ENCODE measurements at places on chromosomes 7 and 10.
A peak's percentile ranks its signal among the peaks of the same experiment; 100 is the strongest.

DNA sequence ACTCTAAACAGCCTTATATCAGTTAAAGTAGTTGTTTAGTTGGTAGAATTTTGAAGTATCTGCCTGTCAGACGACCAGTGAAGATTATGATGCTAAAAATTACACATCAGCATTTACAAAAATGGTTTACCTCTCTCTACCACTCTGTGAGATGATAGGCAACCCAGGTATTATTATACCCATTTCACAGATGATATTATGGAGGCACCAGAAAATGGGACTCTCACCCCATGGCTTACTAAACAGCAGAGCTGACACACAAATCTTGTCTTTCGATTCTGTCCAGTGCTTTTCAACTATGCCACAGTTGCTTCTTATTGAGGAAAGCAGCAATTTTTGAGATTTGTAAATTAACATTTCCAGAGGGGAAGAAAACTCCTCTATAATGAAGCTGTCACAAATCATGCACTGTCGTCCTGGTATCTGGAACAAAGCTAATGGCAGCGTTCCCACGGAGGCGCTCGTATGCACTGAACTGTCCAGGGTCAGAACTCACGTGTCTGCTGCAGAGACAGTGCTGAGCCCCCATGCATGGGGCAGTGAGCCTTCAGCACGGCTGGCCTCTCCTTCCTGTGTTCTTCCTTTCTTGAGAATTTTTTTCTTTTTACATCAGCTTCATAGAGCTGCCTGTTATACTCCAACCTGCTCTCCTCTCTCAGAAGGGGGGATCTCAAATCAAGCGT, 381.1 kb downstream of the SDK1 start:
- DNase-seq = no peak

DNA sequence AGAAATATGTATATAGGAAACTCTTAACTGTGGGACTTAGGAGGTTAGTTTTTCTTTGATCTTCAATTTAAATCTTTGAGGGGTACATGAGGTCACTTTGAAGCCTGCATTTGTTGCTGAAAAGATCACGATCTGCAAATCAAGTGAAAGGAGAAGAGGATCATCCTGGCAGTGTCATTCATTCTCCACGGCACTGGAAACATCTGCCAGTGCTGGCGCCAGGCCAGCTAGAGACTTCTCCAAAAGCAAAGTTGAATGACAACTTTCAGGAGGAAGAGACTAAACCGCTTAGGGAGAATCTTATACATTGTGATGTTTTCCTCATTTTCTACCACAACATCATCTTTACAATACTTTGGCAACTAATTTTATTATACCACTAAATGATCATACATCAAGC, 42.5 kb downstream of the MRC1 start:
- DNase-seq = no peak

- DNase-seq = no peak
Observed at GRCh38 chr7:51188987-51189386, 127.6 kb downstream of the COBL start.

- DNase-seq = peak; percentile 27
Observed at GRCh38 chr7:122137251-122138077, 6.6 kb downstream of the AASS start.

- DNase-seq = no peak
Observed at GRCh38 chr10:98115031-98115787, 19.2 kb upstream of the R3HCC1L start.

DNA sequence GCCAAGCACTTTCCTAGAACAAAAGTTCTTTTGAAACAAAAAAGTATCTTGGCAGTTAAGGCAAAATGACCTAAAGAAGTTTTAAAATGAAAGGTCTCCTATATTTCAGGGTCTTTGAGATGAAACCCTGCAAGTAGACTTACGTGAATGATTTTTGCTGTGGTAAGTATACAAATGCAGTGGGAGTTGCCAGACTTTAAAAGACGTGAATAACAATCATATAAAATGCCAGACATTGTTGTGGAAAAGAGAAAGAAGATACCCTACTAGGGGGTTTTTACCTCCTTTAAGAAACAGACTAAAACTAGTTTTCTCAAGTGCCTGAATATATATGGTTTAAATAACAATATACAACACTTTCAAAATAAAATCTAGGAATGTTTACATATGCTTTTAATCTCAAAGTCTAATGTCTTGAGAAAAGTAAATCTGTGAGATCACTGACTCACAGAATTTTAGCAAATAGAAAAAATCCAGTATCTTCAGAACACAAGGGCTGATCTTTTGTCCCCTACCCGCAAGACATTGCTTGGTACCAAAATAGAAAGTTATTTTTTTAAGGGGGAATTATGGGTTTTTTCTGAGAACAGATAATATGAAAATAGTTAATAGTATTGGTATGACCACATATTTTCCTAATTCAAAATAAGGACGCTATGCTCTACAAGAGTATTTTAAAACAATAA, 29.5 kb downstream of the LRRC17 start:
- DNase-seq = no peak

DNA sequence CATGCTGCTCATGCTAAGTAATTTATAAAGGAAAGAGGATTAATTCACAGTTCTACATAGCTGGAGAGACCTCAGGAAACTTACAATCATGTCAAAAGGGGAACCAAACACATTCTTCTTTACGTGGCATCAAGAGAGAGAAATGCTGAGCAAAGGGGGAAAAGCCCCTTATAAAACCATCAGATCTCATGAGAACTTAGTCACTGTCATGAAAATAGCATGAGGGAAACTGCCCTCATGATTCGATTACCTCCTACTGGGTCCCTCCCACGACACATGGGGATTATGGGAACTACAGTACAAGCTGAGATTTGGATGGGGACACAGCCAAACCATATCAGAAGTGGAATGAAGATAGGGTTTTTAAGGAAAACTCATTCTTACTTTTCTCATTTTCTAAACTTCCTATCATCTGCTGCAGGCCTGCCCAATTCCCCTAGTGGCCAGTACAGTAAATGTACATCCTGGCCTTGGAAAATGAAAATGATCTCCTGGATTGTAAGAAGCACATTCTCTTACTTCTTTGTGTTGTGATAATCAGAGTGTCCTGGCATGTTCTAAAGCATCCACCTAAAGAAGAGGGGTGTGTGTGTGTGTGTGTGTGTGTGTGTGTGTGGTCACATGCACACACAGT, 421.5 kb downstream of the LRMDA start:
- DNase-seq = no peak

- peak; percentile 74 for DNase-seq
Observed at GRCh38 chr7:38908759-38909335, at the start of gene VPS41. Gene VPS41 (minus strand): TSS chr7:38909191. CDS start chr7:38909174, 17 bp downstream.

GRCh38 chr7:126535176-126535575, 717.6 kb downstream of the GRM8 start:
- DNase-seq = no peak

GRCh38 chr7:148535217-148535616, 55.3 kb upstream of the C7orf33 start:
- no peak for DNase-seq

GRCh38 chr7:44398511-44398911, 73.1 kb upstream of the CAMK2B start:
- no peak for DNase-seq

DNA sequence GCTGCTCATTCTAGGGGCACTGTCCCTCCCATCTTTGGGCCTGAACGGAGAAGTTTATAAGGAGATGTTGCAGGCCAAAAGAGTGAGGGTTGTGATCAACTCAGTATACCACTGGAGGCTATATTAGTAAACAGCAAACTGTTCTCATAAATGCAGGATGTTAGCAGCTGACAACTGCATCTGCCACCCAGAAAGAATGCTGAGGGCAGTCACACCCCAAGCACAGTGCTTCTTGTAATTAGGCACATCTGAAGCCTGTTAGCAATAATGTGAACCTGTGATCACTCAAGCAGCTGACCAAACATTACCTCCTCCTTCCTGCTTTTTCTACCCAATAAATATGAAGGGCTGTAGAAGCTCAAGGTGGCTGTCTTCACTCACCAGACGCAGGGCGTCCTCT, 38.4 kb upstream of the ZNF138 start:
- no peak for DNase-seq

GRCh38 chr7:141587304-141587703, 36.1 kb downstream of the AGK start:
- no peak for DNase-seq

GRCh38 chr10:110378006-110378405, 73.3 kb upstream of the SMNDC1 start:
- no peak for DNase-seq

- no peak for DNase-seq
Observed at GRCh38 chr10:32951111-32951510, 6.9 kb downstream of the ITGB1 start.

DNA sequence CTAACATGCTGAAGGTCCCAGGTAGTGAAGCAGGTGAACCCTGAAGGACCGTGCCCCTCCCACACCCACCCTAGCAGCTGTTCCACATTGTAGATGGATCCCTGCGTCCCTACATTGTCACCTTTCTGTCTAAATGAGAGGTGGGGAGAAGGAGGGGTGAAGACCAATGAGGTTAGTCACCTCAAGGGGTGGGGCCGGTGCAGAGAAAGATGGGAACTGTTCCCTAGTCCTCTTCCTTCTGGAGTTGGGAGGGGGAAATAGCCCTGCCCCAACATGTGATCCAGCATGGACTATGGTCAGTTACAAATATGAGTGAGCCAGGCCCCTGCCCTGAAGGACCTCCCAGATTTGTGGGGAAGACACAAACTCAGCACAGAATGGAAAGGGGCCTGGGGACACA, 124.5 kb downstream of the LHPP start:
- no peak for DNase-seq

DNA sequence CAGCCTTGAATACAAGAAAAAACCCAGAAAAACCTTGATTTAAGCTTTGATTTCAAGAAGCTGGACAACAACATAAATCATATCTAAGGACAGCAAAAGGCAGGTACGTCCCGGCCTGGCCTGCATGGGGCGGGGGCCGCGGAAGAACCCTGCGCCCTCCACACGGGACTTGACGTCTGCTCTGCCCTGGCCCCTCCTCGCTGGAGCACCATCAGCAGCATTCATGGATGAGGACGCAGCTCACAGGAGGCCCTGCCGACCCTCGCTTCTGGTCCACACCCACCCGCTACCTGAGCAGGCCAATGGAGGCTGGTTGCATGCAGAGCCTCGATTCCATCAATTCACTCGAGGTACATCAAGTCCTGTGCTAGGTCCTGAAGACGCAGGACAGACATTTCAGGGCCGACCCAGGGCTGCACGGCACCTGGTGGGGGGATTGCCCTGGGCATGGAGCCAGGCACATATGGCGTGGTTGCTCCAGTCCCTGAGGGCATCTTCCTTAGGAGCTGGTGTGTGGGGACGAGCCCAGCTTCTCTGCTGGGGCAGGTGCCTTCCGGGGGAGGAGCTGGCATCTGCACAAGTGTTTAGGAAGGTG, 63.1 kb upstream of the NKX6-2 start:
- DNase-seq = no peak

- no peak for DNase-seq
Observed at GRCh38 chr10:76497666-76498065, 1066.2 kb downstream of the LRMDA start.

DNA sequence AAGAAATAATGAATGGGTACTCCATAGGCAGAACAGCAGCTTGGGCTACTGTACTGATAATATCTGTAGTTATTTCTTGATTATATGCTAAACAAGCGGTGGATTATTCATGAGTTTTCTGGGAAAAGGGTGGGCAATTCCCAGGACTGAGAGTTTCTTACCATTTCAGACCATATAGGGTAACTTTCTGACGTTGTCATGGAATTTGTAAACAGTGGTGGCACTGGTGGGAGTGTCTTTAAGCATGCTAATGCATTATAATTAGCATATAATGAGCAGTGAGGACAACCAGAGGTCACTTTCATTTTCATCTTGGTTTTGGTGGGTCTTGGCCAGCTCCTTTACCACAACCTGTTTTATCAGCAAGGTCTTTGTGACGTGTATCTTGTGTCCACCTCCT, 399.7 kb downstream of the CDC14C start:
- no peak for DNase-seq

- DNase-seq = peak; percentile 14
Observed at GRCh38 chr10:79328737-79329504, 18.3 kb upstream of the PPIF start.

GRCh38 chr10:47383261-47384147, 589 bp downstream of the ZNF488 start:
- DNase-seq = no peak

GRCh38 chr7:55474944-55475854, 97.1 kb downstream of the VOPP1 start:
- no peak for DNase-seq

- DNase-seq = no peak
Observed at GRCh38 chr7:336810-337566, 47.0 kb downstream of the FOXL3 start.

DNA sequence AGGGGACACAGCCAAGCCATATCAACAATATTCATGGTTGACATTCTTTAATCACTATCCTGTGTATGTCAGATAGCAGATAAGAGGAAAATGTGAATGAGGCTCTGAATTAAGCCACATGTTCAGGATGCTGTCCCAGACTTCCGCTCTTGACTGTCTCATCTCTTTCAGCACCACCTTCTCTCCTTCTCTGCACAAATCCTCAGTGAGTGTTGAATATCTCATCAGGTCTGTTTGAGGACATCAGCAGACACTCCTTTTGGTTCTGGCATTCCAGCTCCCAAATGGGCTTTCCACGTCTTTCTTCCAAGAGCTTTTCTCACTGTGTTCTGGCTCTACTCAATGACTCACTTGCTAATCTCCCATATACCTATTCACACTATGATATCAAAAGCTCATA, 321.7 kb downstream of the GALNT17 start:
- DNase-seq = no peak

DNA sequence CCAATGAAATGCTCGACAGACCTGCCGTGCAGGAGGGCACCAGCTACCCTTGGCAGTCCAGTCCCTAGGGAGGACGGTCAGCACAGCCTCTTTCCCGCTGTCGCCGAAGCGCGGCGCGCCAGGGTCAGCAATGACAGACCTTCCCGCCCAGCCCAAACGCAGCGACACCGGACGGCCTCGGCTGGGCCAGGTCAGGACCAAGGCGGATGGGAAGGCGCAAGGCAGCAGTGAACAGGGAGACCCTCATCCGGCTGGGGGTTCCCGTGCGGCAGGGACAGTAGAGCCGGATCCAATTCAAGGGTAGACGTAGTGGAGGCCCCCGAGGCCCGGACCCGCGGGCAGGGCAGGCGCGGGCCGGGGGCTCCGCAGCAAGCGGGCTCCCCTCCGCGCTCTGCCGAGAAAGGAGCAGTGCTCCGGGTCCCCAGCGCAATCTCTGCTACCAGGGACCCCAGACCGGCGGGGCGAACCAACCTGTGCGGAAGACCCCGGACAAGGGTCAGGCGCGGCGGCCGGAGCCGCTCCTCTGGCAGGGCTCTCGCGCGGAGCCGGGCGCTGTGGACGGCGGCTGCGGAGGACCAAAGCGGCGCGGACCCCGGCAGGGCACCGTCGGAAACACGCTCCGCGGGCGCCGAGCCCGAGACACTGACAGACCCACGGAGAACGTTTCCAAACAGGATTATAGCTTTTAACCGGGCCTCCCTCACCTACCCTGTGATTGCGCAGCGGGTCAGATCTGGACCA, at the start of gene SEC31B:
TSS of gene SEC31B (minus strand) at position 551 of the 741 bp plus-strand sequence. CDS start 2,909 bp downstream, outside the sequence.
- DNase-seq = no peak
